ENCODE measurements at places on chromosomes 5 and 9.

- DNase-seq: no peak
Observed at GRCh38 chr9:7578951-7579350, 220.6 kb downstream of the DMAC1 start.

DNA sequence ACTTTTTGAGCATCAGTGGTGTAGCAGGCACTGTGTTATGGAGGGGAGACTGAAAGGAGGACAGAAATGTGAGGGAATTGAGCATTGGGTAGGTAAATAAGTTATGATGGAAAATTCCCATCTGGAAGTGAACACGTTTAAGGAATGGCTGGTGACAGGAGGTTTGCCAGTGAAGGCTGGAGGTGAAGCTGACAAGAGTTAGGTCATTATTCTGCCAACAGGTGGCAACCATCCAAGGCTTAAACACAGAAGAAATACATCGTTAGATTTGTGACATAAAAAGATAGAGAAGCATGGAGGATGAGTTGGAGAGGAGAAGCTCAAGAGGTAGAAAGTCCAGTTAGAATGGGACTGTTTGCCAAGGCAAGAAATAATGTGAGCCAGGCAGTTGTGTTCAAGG, 455.3 kb upstream of the SGCD start:
- no peak for DNase-seq

DNA sequence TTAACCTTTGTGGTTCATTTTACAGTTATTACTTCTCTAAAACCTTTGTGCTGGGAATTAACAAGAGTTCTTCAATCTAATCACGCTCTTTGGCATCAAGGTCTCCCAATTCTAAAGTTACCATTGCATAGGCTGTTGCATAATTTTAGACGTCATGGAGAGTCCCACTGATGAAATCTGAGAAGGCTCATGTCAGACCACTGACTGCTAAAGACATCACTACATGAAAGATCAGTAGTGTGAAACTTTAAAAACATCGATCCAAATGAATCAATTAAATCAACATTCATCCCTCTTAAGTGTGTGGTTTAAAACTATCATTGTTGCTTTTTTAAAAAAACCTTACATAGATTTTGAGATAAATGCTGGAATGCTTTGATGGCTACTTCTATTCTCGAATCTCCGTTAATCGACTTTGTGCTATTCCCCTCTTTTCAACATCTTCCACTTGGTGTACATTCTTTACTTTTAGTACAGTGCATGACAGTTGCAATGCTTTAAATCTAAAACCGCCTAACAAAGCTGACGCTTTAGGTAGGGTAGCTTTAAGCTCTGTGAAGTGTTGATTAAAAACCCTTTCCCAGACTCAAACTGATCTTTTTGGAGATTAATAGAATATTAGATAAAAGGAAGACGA, 33.6 kb downstream of the NR2F1 start:
- no peak for DNase-seq

DNA sequence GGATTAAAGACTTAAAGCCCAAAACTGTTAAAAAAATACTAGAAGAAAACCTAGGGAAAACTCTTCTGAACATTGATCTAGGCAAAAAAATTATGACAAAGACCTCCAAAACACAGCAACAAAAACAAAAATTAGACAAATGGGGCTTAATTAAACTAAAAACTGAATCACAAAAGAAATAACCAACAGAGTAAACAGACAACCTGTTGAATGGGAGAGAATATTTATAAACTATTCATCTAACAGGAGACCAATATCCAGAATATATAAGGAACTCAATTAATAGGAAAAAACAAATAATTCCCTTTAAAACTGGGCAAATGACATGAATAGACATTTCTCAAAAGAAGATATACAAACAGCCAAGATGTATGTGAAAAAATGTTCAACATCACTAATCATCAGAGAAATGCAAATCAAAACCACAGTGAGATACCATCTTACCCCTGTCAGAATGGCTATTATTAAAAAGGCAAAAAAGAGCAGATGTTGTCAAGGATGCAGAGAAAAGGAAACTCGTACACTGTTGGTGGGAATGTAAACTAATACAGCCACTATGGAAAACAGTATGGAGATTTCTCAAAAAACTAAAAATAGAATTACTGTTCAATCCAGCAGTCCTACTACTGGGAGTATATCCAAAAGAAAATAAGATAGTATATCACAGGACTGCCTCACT, 50.2 kb upstream of the TLX3 start:
- no peak for DNase-seq

- DNase-seq: no peak
Observed at GRCh38 chr5:57831932-57832331, 349.3 kb upstream of the ACTBL2 start.

DNA sequence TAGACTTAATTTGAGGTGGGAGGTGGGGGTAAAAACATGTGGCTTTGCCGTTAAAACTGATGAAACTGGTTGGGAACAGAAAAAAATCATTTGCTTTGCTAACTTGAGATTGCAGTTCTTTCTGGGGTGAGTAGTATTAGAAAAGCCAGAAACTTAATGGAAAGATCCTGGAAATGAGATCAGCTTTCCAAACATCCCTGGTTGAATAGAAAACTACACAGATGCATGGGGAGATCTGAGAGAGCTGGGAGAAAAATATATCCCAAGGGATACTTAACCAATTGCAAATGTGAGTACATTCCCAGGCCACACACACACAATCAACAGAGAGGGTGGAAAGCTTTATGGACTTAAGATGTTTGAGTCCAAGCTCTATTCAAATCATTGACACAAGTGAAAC, 222.3 kb downstream of the YTHDC2 start:
- DNase-seq: no peak

DNA sequence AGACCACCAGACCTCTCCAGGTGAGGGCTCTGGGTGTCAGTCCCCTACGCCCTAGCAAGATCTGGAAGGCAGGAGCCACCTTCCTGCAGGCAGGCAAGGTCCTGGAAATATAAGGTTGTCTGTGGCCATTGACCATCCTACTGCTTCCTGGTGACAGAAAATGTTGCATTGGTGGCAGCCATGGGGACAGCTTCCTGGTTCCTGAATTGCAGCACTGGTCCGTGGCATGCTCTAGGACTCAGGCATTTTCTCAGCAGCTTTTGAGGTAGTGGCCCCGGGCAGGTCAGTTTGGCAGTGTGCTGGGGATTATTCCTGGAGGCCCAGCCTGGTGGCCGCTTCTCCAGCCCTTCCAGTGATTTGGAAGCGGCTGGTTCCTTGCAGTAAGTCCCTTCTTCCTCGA, 36.6 kb upstream of the KCNMB1 start:
- DNase-seq: no peak

DNA sequence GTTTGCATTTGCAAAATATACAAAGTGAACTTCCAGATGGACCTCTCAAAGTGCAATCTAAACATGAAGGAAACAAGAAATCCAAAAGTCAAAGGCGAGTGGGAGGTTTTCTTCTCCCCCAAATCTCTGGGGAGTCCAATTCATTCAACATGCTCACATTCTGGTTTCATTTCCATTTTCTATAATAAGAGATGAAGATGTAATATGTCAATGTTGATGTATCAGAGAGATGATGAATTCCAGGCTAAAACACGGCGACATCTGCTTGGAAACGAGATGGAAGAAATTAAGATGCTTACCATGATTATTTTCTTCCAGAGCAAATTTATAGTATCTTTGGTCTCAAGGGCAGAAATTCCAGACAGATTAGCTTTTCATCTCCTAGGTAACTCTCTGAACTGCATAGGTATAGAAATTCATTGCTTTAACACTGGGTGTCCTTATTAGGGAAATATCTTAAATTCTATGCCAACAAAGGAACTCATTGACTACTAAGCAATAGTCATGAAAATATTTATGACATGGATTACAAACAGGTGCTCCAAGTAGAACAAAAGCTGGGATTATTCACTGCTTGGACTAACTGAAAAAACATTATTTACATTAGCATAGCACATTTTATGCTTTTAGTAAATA, 287.9 kb downstream of the SEC61B start:
- DNase-seq: no peak

GRCh38 chr5:54873691-54874090, 111.7 kb downstream of the ESM1 start:
- DNase-seq: no peak

GRCh38 chr9:124202447-124202971, 55.2 kb upstream of the NEK6 start:
- peak; percentile 32 for DNase-seq

- DNase-seq: no peak
Observed at GRCh38 chr5:56100439-56101176, 105.8 kb upstream of the IL6ST start.

- DNase-seq: no peak
Observed at GRCh38 chr5:40365342-40366330, 314.1 kb upstream of the PTGER4 start.

DNA sequence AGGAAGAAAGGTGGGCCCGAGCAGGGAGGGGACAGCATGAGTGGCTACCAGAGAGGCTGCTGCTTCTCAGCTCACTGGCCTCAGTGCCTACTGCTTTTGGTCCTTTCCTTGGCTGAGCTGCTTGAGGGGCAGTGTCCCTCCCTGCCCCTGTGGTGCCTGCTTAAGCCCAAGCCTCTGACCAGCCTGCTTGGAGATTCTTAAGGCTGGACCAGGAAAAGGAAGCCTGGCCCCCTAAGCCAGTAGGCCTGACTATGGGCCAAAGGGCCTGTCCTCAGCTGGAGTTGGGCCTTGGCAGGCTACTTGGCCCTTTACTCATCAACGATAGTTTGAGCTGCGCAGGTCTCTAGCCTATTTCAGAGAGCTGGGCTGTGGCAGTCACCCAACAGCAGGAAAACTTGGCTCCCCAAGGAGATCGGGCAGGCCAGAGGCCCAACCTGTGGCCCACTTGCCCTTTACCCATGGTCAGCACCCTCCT, 24.9 kb downstream of the TCF7 start:
- DNase-seq: no peak

GRCh38 chr9:97506306-97506705, 4.8 kb downstream of the TMOD1 start:
- no peak for DNase-seq

DNA sequence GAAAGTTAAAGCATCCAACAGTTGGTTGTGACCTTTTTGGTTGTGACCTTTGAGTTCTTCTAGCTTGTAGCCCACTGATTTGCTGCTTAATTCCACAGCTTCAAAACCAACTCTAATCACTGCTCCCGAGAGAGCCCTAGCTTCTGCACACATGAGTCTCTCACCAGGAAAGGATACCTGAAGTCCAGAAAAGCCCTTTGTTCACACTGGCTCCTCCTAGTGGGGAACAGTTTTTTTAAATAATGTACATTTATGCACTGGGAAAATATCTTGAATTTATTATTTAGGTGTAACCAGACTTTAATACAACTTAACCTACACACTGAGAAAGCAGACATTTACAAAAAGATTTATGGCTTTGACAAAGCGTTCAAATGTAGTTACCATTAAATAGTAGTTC, 120.2 kb upstream of the CCDC152 start:
- DNase-seq: peak; percentile 16

DNA sequence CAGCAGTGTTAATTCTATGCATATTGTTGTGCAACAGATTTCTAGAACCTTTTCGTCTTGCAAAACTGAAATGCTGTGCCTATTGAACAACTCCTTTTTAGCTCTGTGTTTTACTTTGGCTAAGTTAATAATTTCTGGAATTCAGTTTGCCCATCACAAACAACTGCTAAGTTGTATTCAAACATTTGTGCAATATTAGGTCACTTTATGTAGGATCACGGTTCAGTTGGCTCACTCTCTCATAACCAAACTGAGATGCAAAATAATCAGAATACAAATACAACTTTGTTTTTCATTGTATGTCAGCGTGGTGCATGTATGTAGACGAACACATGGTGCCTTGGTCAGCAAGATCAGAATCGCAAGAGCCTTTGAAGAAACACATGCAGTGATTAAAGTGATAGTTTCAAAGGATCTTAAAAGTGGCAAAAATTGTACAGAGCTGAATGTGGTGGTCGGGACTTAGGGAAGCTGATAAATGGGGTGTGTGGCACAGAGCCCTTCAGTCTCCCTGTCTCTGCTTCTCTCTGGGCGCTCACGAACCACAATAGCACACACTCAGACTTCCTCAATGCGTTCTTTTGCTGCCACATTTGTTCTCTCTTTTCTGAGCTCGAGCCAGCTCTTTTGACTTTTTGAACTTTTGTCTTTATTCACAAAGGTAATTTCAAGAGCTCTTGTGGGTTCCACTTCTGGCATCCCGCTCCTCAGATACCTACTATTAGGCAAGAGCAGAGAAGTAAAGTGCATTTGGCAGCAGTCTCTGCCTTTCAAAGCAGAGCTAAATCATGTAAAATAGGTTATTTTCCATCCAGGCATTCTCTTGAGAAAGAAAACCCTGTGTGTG, 112.4 kb upstream of the CTSL start:
- DNase-seq: no peak

DNA sequence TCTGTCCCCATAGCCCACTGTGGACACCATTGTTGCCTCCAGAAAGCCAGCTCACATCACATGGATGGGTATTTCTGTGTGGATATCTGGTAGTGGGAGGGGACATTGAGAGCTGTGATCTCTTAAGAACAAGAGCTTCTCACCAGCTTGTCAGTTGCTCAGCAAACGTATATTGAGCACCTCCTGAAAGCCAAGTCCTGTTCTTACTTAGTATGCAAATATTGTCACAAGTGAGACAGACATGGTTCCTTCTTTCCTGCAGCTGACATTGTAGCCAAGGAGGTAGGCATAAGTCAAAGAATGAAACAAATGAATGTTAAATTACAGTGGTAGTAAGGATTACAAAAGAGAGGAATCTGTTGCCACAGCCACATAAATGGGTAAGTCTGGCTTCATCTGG, 3.8 kb downstream of the TCOF1 start:
- DNase-seq: no peak

DNA sequence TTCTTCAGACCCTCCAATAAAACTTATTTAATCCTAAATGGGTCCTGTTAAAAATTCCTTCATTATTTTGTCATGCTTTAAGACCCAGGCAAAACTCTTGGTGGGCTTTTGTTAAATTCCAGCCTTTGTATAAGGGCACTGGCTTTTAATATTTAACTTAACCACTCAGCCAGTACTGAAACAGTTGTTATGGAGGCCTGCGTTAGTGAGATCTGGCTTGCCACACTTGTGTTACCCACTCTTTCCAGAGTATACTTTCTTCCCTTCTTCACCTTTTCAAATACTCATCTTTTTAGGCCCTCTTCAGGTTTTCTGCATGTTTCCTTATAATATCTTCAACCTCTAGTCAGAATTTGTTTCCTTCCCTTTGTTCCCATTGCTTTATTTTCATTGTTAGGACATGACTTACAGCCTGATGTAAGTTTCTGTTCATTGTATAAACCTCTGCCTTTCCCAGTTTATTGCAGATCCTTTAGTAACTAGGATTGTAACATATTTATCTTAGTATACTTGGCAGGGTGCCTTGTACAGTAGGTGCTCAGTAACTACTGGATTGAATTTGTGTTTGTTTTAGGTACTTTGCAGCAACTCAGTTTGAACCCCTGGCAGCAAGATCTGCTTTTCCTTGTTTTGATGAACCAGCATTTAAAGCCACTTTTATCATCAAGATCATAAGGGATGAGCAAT, 48.8 kb downstream of the LNPEP start:
- DNase-seq: no peak

DNA sequence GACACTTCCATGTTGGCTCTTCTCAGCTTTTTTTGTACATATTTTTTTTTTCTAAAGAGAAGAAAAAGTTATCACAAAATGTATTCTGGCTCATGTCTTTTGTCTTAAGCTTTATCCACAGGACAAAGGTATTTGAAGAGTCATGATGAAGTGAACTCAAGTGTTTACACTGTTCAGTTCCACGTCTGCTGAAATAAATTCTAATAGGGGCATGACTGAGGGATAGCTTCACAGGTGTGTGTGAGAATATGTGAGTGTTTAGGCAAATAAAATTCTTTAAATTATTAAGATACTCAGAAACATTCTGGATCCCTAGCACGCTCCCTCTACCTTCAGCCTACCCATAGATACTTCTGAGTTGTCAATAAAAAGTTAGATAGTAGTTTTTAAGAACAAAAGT, 59.8 kb downstream of the BAAT start:
- no peak for DNase-seq

GRCh38 chr9:134477927-134478326, 151.7 kb downstream of the RXRA start:
- no peak for DNase-seq

All from urothelium cell line (cell line).